ENCODE measurements at places on chromosomes 4 and X.
A peak's percentile ranks its signal among the peaks of the same experiment; 100 is the strongest.

- no peak for DNase-seq
These were observed 129.2 kb downstream of the FAM53A start for GRCh38 chr4:1554876-1555265.

GRCh38 chr4:114349543-114350175, 248.9 kb upstream of the UGT8 start:
- no peak for DNase-seq

- DNase-seq = peak; percentile 43
These were observed at the start of gene TLR2 for GRCh38 chr4:153684182-153684970. Gene TLR2 (plus strand): TSS chr4:153684280. CDS start chr4:153702908, 18,628 bp downstream.

GRCh38 chr4:139950568-139950967, 203.4 kb downstream of the MAML3 start:
- no peak for DNase-seq

DNA sequence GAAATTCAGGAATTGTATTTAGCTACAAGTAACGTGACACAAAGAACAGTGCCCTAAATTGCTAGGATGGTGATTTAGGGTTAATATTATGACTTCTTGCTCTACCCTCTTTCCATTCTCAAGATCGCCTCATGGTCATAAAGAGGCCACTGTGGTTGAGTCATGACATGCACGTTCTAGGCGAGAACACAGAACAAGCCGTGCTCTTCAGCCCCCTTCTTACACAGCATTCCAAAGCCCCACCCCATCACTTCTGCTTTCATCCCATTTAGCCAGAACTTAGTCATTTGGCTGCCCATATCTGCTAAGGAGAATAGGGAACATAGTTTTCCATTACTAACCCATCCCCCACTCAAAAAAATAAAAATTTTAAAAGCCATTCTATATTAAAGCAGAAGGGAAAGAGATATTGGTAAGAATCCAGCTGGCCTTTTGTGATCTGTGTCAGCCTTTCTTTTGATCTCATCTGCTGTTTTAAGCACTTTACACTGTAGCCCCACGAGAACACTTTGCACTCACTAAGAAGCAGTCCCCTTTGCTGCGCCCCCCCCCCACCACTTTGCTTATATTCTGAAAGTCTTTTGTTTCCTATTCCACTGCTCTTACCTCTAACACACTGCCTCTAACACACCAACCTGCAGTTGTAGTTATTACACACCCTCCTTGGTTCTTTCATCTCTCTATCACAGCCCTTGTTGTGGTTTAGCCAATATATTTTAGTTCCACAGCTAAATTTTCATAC, 28.4 kb downstream of the NPNT start:
- no peak for DNase-seq

DNA sequence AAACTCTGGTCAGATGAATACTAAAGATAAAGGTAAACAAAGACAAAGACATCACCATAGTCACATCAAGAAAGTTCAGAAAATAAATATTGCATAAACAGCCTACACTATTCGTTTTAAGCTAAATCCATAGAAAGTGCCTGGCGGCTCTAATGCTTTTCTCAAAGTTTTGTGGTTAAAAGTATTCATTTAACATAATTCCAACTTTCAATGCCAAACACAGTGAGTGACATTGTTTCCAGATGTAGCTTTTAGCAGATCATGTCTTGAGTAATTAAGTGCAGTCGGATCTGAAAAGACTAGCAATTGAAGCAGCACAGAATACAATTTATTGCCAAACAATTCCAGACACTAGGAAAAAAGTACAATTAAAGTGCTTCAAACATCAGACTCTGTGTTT, 287.1 kb upstream of the ADGRL3 start:
- DNase-seq = no peak

GRCh38 chr4:41532882-41533281, 5.1 kb upstream of the LIMCH1 start:
- DNase-seq = no peak

All from stimulated activated CD8-positive, alpha-beta memory T cell treated with anti-CD3 and anti-CD28 coated beads, Interleukin-4, amount 100 ng/mL, for 4 hours (primary cell).